ENCODE measurements at places on chromosomes 1 and 21.
A peak's percentile ranks its signal among the peaks of the same experiment; 100 is the strongest.

DNA sequence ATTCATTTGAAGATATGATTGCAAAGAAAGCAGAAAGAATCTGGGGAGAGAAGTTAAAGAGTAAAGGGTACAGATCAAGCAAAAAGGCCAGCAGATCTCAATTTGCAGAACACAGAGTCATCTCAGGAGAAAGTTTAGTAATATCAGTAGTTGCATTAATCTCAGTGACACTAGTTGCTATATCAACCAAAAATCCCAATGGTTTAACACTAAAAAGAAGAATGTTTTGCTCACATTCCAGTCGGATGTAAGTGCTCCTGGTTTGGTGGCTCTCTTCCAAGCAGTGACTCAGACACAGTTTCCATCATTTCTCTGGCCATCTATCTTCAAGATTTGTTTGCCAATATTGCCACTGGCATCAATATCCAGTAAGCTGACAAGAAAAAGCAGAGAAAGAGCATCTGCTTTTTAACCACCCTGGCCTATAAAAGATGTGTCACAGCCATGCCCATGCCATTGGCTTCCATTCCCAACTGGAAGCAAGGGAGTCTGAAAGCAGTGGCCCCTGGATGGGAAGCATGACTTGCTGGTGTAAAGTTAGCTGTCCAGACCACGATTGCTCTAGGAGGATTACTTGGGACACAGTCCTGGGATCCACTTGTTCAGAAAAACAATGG is 45.5 kb upstream of the AIM2 start:
- DNase-seq: no peak

- DNase-seq: no peak
These were observed 37.3 kb downstream of the NPHP4 start for GRCh38 chr1:5954964-5955363.

- peak; percentile 90 for DNase-seq
These were observed at the start of gene MAP3K6 for GRCh38 chr1:27366411-27367159. Gene MAP3K6, minus strand, starts transcription at chr1:27366961. Its CDS starts 364 bp downstream, at chr1:27366597.

- DNase-seq: peak; percentile 42
These were observed 25.2 kb upstream of the TMEM200B start for GRCh38 chr1:29148656-29149491.

GRCh38 chr1:3053366-3053980 is 15.5 kb upstream of the PRDM16 start:
- peak; percentile 39 for DNase-seq

- DNase-seq: no peak
These were observed 616.7 kb upstream of the PTBP2 start for GRCh38 chr1:96104906-96105305.

DNA sequence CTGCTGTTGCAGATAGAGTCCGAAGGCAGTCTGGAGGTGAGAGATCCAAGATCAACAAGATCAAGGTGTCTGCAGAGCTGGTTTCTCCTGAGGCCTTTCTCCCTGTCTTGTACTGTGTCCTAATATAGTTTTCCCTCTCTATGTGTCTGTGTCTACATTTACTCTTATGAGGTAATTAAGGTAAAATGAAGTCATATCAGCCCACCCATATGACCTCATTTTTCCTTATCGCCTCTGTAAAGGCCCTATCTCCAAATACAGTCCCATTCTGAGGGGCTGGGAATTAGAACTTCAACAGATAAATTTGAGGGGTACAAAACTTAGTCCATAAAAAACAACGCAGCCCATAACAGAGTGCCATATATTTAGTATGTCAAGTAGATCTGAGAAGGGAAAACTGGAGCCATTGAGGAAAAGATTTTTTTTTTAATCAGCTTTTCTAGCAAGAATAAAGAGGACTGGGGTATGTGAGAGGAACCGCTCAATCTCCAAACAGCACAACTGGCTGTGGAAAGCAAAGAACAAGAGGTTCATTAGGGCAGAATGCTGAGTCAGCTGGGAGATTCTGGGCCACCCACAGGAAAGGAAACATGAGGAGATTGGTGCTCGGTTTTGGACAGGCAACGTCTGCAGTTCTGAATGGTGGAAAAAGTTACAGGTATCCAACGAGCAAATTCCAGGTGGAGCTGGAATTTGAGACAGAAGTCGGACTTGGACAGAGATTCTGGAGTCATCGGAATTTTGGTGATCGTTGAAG is 65.7 kb downstream of the MAP3K21 start:
- no peak for DNase-seq

GRCh38 chr21:41921021-41921420 is 32.8 kb downstream of the C2CD2 start:
- DNase-seq: peak; percentile 14

DNA sequence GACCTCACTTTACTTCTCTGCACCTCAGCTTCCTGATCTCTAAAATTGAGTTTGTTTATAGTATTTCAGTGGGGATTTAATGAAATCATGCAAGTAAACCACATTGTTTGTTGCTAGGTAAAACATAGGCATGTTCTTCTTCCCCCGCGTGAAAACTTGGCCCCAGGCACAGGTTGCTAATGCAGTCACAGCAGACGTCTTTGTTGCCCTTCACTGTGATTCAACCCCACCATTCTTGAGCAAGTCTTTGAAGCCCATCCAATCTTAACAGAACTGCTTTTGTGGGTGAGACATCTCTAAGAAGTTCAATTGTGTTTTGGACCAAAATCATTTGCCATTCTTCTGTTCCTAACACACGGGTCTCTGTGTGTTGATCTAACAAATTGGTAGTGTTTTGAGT is 185.5 kb downstream of the ZNF281 start:
- no peak for DNase-seq

- DNase-seq: no peak
These were observed 86.2 kb downstream of the ZBTB18 start for GRCh38 chr1:244137276-244137675.

GRCh38 chr21:38286739-38287471 is 30.1 kb downstream of the KCNJ15 start:
- no peak for DNase-seq

DNA sequence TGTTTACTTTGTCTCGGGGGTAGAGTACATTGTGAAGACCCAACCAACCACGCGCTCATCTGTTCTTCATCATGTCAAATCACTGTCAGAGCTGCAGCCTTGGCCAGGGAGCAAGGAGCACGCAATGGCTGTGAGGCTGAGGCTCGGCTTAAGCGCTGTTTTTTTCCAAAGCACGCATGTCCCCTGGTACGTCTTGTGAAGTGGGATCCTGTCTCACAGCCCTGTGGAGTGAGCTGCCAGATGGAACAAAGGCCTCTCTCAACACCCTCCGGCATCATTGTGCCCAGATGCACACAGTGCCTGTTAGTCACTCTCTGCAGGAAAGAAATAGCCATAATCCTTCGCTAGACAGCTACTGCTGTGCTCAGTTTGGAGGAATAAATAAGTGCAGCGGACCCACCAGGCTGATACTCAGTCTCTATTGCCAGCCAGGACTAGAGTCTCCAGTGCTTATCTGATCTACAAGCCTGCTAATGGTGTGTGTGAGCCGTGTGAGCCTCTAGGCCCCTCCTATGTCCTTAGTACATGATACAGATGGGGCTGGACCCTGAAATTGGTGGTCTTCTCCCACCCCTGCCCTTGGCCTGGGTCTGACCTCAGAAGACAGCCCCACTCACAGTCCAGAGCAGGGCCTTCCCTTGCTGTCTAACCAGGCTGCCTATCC is 91.3 kb upstream of the COA6 start:
- DNase-seq: no peak

DNA sequence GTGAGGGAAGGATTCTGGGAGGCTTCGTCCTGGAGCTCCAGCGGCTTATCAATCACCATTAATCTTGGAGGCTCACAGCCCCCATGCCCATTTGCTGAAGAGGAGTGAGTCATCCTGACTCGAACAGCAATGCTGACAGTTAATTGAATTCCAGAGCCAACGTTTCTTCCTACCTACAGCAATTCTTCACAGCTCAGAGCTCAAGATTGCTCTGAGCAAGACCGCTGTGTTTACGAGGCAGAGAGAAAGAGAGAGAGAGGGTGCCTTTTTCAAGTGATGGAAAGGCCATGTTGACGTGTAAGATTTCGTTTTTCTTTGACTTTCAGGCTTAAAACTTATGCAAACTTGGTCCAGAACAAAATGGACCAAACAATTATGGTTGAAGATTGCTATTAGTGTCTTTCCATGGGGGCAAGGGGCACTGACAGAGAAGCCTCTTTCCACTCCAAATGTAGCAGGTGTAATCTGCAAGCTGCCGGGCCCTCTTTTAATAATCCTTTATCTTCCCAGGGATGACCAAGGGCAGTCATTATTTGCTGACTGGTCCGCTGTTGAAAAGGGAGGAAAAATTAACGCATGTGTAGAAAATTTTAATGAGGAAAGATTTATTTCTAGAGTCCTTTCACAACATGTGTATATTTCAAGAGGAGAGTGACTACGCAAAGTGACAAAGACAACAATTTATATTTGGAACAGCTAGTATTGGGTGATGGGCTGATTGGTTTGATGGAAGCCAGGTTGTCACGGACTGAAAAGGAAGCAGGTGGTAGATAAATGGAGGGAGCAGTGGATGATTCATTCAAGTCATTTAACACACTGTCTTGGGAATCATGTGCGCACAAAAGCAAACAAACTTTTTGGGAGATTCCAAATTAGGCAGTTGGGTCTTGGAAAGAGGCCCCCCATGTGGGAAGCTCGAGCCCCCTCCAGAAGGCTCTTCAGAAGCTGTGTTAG is 136.1 kb upstream of the IRF2BP2 start:
- DNase-seq: no peak

DNA sequence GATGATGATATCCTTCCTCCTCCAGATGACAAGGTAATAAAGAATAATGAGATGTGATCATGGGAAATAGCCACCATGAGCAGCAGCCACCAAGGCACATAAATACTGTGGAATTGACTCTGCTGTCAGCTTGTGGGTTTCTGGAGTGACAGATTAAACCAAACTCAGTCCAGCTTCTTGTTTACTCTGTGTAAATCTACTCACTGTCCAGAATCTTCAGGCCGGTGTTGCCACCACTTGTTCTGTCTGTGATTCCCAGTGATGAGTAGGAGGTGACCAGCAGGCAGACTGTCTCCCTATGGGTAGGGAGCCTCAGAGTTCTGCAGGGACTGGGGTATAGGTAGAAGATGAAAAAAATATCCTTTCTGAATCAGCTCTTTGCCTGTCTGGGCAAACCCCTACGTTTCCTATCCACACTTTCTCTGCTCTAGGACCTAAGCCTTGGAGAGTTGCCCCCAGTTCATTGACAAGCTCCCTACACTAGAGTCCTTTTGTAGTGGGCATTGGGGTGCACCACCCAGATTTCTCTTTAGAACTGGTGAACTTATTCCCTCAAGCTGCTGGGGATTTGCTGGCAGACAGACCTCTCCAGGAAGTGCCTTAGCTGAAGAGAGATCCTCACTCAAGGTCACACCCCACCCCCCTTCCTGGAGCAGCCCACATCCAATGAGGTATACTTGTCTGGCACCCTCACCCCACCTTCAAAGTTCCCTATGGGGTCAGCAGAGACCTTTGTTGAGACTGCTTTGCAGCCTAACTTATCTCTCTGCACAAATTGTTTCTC is 47.6 kb downstream of the ATP1A1 start:
- DNase-seq: no peak

DNA sequence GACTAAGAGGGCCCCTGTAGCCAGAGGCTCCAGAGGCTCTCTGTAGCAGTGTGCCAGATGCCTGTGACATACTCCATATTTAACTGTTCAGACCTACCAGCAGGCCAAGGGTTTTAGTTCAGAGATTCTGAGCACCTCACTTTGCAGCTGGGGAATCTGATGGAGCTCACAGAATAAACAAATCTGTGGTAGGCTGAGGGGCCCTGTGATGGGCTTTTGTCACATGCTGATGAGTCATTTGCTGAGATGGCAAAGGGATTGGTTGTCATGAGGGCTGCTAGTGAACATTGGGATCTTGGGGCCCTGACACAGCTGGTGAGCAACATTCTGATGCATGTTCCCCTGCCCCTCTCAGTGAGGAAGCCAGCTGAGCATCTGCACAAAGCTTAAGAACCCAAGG is 482.2 kb downstream of the CAMTA1 start:
- no peak for DNase-seq

- no peak for DNase-seq
These were observed 54.2 kb downstream of the RGL1 start for GRCh38 chr1:183859119-183859518.

GRCh38 chr1:185880779-185881333 is 146.7 kb downstream of the HMCN1 start:
- no peak for DNase-seq

Measured in sciatic nerve (tissue), 2 donors.